ENCODE measurements at places on chromosomes 4 and X. TPM values are rescaled to one million over a fixed set of nuclear protein-coding genes. Genes with fewer than 3 reads are reported as not detected.

KCTD8 gene
- 1.5 TPM for polyA plus RNA-seq

DNA sequence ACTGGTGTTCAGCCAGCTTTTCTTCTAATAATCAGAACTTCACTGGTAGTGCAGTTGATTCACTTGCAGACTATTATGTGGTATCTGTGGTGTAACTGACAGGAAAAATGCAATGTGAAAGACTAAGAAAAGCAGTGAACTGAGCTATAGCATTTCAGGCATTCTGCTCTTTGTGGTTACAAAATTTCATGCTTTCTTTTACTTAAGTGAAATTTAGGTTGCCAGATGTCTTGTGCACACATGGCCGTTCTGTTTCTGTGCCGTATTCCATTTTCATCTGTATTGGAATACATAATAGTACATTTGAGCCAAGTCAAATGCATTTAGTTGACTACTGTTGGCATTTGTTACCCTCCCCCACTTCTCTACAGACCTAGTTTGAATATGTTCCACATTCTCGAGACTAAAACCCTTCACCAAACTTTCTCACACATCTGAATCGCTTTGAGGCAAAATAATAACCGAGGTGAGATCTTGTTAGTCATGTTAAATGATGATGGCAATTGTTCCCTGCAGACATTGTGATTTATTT, 8.2 kb downstream of the RTL3 start:
- DNase-seq: no peak

- DNase-seq: no peak
These were observed 6.6 kb downstream of the TLL1 start for GRCh38 chr4:165879641-165880040.

TRAPPC11 gene
- polyA plus RNA-seq: 31.2 TPM
